Activated T-helper 2 cell treated with anti-CD3 and anti-CD28 coated beads, Interferon-gamma antibody, Interleukin-2, Interleukin-4, amounts not matched to agents 10 μg/mL and 5 μg/mL and 100 μg/mL, durations not matched to agents 14 hours and 24 hours and 36 hours (primary cell): ENCODE measurements at places on chromosomes 12 and 14. TPM values are rescaled to one million over a fixed set of nuclear protein-coding genes. Genes with fewer than 3 reads are reported as not detected.

DNA sequence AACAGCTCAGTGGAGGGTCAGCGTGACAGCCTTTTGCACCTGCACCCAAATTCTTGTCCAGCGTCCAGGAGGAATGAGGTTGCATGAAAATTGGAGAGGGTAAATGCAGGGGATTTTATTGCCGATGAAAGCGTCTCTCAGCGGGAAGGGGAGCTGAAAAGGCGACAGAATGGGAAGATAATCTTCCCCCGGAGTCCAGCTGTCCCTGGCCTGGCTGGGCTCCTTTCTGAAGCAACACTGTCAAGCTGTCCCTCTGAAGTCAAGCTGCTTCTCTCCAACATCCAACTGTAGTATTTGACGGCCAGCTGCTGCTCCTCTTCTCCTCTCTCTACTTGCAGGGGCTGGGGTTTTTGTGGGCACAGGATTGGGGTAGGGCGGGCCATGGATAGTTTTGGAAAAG lies 32.7 kb downstream of the NOPCHAP1 start:
- peaks cover 4% of the 10 kb centered on the region for H3K4me1 ChIP-seq
- no peaks in the 10 kb centered on the region for H3K27me3 ChIP-seq
- H3K36me3 ChIP-seq = peaks cover 16% of the 10 kb centered on the region
- H3K27ac ChIP-seq = no peak overlapping the region

DNA sequence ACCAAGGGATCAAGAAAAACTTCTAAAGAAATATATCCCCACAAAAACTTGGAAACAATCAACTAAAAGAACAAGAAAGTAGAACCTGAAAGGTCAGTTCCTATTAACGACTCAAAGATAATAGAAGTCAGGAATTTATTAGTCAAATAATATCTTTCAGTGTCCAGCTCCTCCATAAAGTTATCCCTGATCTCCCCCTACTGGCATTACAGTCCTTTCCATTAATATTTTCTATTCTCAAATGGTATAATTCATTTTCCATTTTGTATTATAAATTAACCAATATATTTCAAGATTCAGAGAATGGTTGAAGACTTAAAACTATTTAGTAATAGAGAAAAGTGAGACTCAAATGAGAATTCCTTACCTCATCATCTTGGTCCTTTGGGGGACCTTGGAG lies 11.6 kb upstream of the SUPT16H start:
- no peak overlapping the region for H3K4me3 ChIP-seq
- no peaks in the 10 kb centered on the region for H3K27me3 ChIP-seq
- peaks cover 81% of the 10 kb centered on the region for H3K36me3 ChIP-seq

- DNase-seq = no peak
- H3K27me3 ChIP-seq = peaks cover 2% of the 10 kb centered on the region
- H3K27ac ChIP-seq = no peak overlapping the region
- no peaks in the 10 kb centered on the region for H3K4me1 ChIP-seq
- H3K4me3 ChIP-seq = no peak overlapping the region
Observed at GRCh38 chr14:100982353-100982752, 78.8 kb upstream of the RTL1 start.

The HHIPL1 gene
- not detected in 2 replicates for total RNA-seq

DNA sequence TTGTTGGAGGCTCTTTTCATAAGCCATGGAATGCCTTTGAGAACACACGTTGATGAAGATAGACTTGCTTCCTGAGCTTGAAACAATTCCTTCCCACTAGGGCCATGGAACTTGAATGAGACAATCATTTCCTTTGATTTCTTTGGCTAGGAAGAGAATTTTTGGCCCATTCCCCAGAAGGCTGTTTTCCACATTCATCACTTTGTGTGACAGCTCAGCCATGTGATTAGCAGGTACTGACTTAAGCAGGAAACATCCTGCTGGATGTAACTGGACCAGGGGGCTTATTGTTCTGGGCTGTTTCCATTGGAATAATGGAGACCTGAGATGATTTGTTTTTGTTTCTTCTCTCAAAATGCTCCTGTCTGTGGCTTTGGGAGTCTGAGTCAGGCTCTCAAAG lies 469.8 kb upstream of the SEL1L start:
- no peak for DNase-seq
- no peaks in the 10 kb centered on the region for H3K4me1 ChIP-seq
- H3K27me3 ChIP-seq = no peaks in the 10 kb centered on the region
- H3K27ac ChIP-seq = no peak overlapping the region

DNA sequence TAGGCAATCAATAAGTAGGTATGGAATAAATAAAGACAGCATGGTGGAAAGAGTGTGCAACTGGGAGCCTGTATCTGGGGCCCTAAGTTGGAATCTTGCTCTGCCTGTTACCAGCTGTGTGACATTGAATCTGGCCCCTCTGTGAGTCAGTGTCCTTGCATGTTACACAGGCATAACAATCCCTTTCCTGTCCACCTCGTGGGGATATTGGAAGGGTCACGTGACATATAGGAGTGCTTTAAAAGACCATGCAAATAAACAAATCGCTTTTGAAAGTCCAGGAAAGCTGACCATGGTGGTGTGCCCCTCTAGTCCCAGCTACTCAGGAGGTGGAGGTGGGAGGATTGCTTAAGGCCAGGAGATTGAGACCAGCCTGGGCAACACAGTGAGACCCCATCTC lies 51.1 kb upstream of the VRK1 start:
- DNase-seq = no peak

GRCh38 chr14:52011523-52011922 lies 22.2 kb downstream of the RTRAF start:
- H3K36me3 ChIP-seq = peaks cover 43% of the 10 kb centered on the region
- no peak for DNase-seq
- no peak overlapping the region for H3K27ac ChIP-seq
- peaks cover 2% of the 10 kb centered on the region for H3K27me3 ChIP-seq

DNA sequence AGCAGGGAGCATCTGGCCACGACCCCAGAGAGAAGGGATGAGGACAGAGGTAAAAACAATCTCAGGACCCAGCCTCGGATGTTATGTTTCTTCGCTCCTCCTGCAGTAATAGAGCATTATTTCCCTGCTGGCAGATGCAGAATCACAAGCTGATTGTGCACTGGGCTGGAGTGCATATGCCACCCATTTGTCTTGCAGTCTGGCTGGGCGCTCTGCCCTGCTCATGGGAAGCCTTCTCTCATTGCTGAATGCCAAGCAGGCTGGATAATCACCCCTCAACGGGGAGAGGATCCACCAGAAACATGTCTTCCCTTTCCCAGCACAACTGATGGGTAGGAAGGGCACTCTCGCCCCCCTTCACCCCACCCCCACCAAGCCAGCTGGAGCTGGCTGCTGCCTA lies 8.5 kb upstream of the VASH1 start:
- no peaks in the 10 kb centered on the region for H3K27me3 ChIP-seq
- H3K4me3 ChIP-seq = no peak overlapping the region
- no peak for DNase-seq
- H3K36me3 ChIP-seq = no peaks in the 10 kb centered on the region
- H3K4me1 ChIP-seq = no peaks in the 10 kb centered on the region
- no peak overlapping the region for H3K27ac ChIP-seq
